ENCODE measurements at places on chromosomes 16 and 17.

DNA sequence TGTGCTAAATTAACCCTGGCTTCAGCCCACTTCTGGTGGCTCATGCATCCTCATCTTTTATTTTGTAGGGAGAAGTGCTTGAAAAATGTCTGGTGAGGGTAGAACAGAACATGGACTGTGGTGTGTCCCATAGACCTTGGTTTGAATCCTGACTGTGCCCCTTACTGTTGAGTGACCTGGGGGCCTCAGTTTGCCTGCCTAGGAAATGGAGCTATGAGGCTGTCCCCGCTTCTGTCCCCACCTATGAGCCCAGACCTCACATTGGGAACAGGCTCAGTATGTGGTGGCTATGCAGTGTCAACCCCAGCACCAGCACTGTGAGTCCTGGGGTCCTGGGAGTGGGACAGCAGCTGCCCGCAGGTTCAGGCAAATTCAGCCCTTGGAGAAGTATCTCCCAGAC is 186.3 kb upstream of the GSE1 start:
- no peak for DNase-seq

DNA sequence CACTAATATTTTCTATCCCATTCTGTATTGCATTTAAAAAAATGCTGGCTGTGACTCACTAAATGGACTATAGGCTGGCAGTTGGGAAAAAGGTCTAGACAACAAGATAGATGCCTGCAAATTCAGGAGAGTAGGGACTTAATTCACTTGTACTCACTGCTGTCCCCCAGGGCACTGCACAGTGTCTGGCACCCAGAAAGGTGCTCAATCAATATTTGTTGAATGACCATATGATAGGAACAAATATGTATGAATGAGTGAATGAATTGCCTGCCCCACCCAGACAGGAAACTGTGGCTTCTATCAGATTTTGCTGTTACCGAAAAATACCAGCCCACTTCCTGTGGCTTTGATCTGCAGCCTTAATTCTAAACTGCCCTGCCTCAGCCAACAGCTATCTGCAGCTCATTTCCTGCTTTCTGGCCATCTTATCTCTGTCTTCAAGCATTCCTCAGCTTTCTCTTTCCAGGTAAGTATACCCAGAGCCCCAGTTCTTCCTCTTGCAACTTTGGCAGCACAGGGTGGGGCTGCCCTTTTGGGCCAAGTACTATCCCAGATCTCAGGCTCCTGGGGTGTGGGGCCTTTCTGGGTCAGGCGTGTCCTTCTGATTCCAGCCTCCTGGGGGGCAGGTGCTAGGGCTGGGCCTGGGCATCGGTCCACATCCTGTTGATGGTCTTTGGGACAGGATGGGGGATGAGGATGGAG is 15.3 kb upstream of the TNS4 start:
- no peak for DNase-seq

GRCh38 chr16:74771656-74772315 is 2.8 kb downstream of the FA2H start:
- no peak for DNase-seq

DNA sequence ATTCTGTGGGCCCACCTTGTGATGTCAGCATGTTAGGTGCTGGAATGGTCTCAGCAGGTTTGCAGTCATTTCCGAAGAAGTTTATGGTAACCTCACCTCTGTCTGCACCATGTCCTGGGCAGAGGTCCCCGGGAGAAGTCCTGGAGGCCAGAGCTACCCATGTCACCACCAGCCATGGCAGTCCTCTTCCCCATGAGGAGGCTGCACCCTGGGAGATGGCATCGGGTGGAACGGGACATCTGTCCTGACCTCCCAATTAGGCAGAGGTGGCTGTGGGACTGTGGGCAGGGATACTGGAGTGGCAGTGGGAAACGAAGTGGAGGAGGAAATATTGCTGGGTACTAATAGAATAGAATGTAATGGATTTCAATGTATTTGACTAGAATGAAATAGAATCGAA is 511.8 kb upstream of the WSB1 start:
- DNase-seq = no peak

- DNase-seq = no peak
These were observed 122.3 kb downstream of the MRTFB start for GRCh38 chr16:14193316-14193871.

- no peak for DNase-seq
These were observed 31.9 kb upstream of the HOXB13 start for GRCh38 chr17:48760411-48760810.

GRCh38 chr17:38669520-38669919 is 5.2 kb downstream of the EPOP start:
- DNase-seq = no peak

DNA sequence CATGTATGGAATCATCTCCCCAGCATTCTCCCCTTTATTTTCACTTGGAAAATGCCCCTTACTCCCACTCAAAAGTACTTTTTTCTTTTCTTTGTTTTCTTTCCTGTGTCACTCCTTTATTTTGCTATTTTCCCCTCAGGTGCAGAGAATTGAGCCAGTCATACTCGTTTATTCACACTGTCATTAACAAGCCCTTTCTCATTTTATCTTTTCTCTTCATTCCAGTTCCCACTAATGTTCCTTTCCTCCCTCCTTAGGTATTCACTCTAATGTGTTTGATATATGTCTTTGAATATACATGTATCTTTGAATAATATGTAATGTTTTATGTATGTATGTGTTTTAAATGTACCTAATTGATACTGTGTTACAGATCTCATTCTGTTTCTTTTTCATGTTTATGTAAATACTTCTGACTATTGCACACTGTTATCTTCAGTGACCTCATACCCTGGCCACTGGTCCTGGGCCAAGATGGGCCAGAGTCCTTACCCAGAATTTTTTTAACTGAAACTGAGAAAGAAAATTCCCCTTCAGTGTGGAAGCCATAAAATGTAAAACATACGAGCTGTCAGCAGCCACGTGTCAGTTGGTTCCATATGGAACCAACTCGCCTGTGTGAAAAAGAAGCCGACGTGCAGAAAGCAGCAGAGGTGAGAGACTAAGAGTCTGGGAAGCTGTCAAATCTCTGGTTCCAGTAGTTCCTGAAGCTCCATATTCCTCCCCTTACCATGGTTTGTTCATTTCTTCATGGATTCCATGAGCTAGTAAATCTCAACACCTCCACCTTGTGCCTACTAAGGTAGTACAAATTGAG is 5.8 kb downstream of the SRR start:
- DNase-seq = no peak

- DNase-seq = no peak
These were observed 22.2 kb upstream of the RAB11FIP4 start for GRCh38 chr17:31369266-31369665.

- DNase-seq = no peak
These were observed 27.0 kb upstream of the LRRC75A start for GRCh38 chr17:16519021-16519420.

- DNase-seq = no peak
These were observed 34.2 kb downstream of the COPRS start for GRCh38 chr17:31824766-31825360.

DNA sequence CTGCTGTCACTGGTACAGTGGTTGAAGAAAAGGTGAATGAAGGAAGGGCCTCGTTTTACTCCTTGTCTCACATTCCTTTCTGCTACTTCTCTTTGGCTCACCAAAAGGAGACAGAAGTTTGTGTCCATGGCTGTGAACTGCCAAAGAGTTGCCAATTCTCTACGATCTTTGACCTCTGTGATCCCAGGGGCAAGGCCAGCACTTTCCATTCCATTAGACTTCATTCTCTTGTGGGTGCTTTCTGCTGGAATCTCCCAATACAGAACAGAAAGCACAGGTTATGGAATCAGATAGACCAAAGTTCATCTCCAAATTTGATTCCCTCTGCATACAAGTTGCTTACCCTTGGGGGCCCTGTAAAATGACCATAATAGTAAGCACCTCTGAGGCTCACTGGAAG is 407.6 kb downstream of the MAF start:
- DNase-seq = no peak

- no peak for DNase-seq
These were observed 2.4 kb upstream of the CBFB start for GRCh38 chr16:67026570-67026969.

GRCh38 chr16:19486750-19487325 is 35.1 kb downstream of the GDE1 start:
- no peak for DNase-seq

GRCh38 chr17:78828470-78829185 is 12.0 kb downstream of the USP36 start:
- no peak for DNase-seq

DNA sequence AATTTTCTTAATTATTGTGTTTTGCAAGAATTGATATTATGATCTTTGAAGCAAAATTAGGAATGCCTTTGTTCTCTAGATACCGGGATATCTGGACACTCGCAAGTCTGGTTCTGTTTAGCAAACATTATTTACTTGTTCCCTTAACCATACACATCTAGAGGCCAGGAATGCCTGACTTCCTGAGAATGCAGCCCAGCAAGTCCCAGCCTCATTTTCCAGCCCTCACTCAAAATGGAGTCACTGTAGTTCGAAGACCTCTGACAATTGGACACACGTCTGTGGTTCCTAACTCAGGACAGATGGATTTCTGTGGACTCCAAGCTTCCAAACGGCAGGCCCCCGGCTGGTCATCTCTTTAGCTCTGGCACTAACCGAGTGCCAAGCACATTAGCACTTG is 355.4 kb upstream of the RBFOX1 start:
- DNase-seq = no peak

- no peak for DNase-seq
These were observed 33.9 kb upstream of the ICAM2 start for GRCh38 chr17:64054304-64054703.

DNA sequence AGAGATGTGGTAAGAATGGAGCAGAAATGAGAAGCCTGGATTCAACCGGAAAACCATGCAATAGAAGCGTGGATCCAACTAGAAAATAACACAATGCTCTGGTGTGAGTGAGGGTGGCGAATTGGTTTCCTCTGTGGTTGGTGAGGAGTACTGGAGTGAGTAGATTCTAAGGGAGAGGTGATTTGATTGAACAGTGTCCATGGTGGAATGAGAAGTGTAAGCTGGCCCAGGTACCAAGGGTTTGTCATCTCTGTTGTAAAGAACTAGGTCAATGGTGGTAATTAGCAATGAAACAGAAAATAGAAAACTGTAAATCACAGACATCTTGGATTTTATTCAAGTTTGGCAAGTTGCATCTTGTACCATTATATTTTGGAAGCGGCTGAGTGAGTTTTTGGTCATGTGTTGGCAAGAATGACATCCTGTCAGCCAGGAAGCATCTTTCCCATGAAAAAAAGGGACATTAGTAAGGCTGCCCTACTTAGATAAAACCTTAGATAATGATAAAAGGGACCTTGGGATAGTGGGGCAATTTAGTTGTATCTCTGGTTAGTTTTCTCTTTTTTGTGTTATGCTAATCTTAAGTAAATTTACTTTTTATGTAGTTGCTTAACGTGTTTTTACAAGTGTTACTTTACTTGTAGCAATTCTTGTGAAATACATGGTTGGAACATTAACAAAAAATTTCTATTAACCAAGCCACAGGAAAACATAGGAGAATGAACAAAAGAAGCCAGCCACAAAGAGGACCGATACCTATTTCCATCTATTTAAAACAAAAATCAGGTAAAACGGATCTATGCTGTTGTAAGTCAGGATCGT is 20.9 kb downstream of the HSD17B2 start:
- DNase-seq = no peak
